ENCODE measurements at places on chromosomes 2 and 18.

- no peak for DNase-seq
Measured at GRCh38 chr2:234163510-234164045, 113.1 kb downstream of the SPP2 start.

- peak; percentile 39 for DNase-seq
Measured at GRCh38 chr18:4106407-4107033, 348.6 kb downstream of the DLGAP1 start.

GRCh38 chr18:54958704-54959625 is at the start of gene CCDC68:
CCDC68 (minus strand) TSS chr18:54959461; CDS start chr18:54942791, 16,670 bp downstream.
- no peak for DNase-seq

GRCh38 chr2:128714285-128714684 is 395.6 kb upstream of the HS6ST1 start:
- no peak for DNase-seq

- no peak for DNase-seq
Measured at GRCh38 chr2:118309257-118309945, 221.1 kb downstream of the INSIG2 start.

GRCh38 chr2:77939370-77939769 is 417.2 kb upstream of the LRRTM4 start:
- DNase-seq, result no peak

DNA sequence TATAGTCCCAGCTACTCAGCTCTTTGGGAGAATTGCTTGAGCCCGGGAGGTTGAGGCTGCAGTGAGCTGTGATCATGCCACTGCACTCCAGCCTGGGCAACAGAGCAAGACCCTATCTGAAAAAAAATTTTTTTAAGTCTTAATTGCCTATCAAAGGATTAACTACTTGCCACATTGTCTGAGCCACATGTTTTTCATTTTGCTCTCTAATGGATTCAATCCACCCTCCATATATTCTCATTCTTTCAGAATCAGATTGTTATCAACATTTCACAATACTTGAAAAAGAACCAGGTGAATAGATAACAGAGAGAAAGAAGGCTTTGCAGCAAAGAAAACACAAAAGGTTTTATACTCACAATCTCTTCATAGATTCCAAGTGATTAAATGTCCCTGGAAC is 61.0 kb downstream of the PXDN start:
- no peak for DNase-seq

GRCh38 chr2:217669831-217670230 is 333.0 kb downstream of the TNS1 start:
- DNase-seq, result no peak

DNA sequence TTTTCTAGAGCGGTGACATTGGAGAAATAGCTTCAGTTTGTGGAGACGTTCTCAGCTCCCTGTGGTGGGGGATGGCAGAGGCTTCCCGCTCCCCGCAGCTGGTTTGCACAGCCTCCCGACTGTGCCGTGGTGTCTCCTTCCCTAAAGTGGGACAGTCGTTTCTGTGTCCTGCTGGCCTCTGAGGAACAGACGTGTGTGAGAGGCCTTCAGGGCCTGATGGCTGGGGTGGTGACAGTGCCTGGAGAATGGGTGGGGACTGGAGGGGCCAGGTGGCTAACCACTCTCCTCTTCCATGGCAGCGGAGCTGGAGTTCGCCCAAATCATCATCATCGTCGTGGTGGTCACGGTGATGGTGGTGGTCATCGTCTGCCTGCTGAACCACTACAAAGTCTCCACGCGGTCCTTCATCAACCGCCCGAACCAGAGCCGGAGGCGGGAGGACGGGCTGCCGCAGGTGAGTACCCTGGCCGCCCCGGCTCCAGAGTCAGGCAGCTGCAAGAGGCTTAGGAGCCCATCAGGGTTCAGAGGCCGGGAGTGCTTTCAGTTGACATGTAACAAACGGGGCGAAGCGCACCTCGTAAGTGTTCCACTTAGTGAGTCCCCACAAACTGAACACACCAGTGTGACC is 105.4 kb downstream of the FAM210A start:
- no peak for DNase-seq

DNA sequence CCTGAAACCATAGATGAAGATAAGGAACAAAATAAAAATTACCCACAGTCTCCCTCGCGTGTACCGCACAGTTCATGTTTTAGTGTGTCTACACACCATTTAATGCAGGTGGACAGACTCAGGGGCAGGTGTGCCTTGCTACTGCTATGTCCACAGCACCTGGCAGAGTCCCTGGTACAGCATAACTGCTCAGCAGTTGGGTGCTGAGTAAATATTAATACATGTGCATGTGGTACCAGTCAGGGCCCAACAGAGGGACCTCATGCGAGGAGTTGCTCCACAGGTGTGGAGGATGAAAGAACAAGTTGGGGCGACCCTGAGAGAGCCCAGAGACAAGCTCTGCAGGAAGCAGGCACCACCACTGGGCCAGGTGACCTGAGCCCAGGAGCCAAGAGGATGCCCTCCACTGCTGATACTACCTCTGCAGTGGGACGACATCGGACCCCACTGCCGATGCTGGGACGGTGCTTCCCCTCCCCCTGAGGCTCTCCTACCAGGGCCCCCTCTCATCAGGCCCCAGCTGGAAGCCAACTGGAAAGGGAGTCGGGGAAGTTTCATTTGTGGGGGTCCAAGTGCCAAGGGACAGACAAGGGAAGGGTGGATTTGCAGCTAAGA is 100.8 kb downstream of the NEDD4L start:
- no peak for DNase-seq

DNA sequence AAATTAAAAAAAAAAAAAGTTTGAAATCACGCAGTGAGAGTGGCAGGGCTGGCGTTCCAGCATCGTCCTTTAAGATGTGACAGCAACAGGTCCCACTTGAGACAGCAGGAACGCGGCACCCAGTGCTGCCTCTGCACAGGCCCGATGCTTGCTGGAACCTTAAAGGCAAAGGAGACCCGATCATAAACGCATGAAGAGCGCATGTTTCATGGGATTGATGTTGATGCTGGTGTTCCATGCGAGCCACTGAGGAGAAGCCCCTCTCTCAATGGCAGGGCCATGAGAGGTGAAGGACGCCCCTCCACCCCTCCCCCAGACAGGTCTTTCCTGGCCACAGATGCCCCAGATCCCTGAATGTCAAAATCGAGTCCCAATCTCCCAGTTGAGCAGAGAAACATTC is 17.9 kb upstream of the ALPI start:
- DNase-seq, result no peak

DNA sequence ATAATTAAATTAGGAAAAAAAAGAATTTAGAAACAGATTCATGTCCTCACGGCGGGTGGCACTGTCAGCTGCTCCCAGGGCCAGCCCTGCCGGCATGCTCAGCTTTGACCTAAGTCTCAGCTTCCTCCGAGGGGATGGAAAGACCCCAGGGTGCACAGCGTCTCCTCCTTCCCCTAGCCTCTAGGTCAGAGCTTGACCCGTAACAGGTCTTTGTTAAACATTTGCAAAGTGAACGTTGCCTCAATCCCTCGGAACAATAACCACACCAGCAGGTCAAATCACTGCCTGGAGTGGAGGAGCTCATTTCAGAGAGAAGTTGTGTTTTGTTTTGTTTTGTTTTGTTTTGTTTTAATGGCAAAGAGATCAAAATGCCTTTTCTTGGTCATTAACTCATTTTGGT is 171.3 kb downstream of the TMEM18 start:
- no peak for DNase-seq

- DNase-seq, result no peak
Measured at GRCh38 chr2:200021449-200022114, 66.2 kb downstream of the MAIP1 start.

- DNase-seq, result no peak
Measured at GRCh38 chr2:44148999-44149398, 19.7 kb upstream of the PPM1B start.

All from kidney glomerular epithelial cell (primary cell).